Left cardiac atrium (tissue), 4 donors: ENCODE measurements at places on chromosomes 11 and 22. TPM values are rescaled to one million over a fixed set of nuclear protein-coding genes. Genes with fewer than 3 reads are reported as not detected.

The FGF19 gene
- total RNA-seq: not detected

The B3GAT3 gene
- 22.4 TPM for total RNA-seq

The RAC2 gene
- total RNA-seq: 12.5 TPM

The FIBIN gene
- total RNA-seq: 14.3 TPM

The ANO9 gene
- total RNA-seq: 1.6 TPM

The SMTNL1 gene
- not detected for total RNA-seq

The CHRM1 gene
- not detected for total RNA-seq

The STX3 gene
- total RNA-seq: 10.6 TPM

GRCh38 chr11:84930863-84931262 lies 696.3 kb downstream of the DLG2 start:
- DNase-seq: no peak

GRCh38 chr11:57778318-57779037 lies 16.9 kb downstream of the CTNND1 start:
- DNase-seq: peak; percentile 94

DNA sequence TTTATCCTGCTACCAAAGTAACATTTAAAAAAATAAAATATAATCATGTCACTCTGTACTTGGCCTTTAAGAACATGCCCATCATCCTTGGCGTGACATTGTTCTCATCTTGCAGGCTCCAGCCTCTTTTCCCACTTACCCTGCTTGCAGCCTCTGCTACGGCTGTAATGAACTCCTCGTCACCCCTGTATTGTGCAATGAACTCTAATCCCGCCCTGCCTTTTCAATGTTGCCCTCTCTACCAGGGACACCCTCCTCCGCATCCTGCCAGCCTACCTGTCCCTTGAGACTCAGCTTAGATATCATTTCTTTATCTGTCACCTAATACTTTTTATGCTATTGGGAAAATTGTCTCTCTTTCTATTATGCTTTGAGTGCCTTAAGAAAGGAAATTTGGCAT lies 12.6 kb upstream of the MMP20 start:
- DNase-seq: no peak

DNA sequence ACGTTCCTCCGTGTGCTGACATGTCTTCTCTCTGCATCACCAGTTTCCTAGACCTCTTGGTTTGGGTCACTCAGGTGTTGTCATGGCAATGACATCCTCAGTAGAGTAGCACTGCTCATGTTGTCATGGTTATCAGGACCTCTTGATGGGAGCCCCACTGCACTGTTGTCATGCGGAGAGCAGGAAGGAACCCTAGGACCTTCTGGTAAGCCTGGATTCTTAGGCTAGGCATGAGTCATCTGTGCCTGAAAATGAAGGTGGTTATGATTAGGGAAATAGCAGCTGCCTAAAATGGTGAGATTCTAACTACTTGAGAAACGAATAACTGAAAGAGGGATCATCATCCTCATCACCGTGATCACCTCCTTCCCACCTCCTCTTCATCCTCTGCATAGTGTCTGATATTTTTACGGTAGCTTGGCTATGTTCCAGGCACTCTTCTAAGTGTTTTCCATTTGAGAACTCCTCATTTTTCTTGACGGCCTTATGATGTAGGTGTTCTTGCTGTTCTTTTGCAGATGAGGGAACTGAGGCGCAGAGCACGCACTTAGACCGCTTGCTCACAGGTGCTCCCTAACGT lies 858.4 kb downstream of the NTM start:
- DNase-seq: no peak

- no peak for DNase-seq
These were observed 14.9 kb upstream of the ADA2 start for GRCh38 chr22:17234144-17234623.

DNA sequence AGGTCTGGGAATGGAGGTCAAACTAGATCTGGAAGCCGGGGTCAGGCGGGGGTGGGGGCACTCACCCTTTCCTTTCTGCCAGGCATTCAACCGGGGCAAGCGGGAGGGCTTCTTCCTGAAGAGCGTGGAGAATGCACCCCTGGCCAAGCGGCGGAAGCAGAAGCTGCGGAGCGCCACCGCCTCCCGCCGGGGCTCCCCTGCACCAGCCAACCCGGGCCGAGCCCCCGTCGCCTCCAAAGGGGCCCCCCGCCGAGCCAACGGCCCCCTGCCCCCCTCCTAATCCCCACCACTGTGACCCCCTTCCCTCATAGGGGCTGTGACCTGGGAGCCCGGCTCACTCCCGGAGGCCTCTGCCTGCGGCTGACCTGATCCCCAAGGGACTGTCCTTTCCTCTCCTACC lies 12.2 kb downstream of the RPS6KA4 start:
- no peak for DNase-seq

DNA sequence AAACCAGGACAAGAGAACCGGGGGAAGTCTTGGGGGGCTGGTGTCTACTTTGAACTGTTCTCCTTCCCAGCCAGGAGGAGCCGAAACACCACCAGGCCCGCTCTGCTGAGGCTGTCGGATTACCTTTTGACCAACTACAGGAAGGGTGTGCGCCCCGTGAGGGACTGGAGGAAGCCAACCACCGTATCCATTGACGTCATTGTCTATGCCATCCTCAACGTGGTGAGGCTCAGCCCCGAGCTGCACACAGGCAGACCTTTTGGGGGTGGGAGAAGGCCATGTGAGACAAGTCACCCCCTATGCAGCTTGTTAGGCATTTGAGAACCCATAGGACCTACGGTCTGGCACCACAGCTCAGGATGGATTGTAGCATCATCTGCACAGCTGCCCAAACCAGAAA lies 2.8 kb downstream of the HTR3A start:
- no peak for DNase-seq

GRCh38 chr22:17217179-17217578 lies 2.1 kb downstream of the ADA2 start:
- no peak for DNase-seq

DNA sequence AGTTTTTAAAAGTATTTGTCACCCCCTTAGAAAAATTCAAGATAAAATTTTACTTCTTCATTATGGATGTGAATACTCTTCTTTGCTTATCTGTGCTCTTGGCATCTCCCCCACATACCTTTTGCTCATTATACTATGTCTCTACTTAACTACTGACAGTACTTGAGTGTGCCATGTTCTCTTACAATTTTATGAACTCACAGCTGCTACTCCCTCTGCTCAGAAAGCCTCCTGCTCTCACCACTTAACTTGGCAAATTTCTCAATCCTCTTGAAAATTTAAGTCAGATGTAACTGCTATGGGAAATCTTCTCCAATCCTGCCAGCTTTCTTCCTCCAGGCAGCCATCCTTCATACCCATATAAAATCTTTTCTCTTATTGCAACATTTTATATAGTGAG lies 163.4 kb downstream of the CNTN5 start:
- no peak for DNase-seq

DNA sequence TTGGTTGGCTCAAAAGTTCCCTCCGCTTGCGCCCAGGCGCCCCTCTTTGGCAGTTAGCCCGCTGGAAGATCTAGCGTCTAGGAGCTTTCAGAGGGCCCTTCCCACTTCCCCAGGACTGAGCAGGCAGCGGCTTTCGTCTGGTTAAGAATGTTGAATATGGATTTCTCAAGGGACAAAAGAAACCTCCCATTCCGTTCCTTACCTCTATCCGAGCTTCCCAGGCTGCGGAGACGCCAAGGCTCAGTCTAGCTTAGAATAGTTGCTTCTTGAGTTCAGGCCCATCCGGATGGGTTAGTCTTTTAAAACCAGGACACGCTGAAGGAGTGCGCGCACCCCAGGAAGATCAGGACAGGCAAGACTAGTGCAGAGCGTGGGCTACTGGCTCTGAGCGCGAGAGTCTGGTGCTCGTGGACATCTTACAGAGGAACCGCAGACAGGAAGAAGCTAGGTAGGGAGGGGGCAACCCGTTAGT lies 1.6 kb downstream of the NELL1 start:
- DNase-seq: no peak

- DNase-seq: peak; percentile 76
These were observed 6.0 kb downstream of the PKNOX2 start for GRCh38 chr11:125170510-125171031.

DNA sequence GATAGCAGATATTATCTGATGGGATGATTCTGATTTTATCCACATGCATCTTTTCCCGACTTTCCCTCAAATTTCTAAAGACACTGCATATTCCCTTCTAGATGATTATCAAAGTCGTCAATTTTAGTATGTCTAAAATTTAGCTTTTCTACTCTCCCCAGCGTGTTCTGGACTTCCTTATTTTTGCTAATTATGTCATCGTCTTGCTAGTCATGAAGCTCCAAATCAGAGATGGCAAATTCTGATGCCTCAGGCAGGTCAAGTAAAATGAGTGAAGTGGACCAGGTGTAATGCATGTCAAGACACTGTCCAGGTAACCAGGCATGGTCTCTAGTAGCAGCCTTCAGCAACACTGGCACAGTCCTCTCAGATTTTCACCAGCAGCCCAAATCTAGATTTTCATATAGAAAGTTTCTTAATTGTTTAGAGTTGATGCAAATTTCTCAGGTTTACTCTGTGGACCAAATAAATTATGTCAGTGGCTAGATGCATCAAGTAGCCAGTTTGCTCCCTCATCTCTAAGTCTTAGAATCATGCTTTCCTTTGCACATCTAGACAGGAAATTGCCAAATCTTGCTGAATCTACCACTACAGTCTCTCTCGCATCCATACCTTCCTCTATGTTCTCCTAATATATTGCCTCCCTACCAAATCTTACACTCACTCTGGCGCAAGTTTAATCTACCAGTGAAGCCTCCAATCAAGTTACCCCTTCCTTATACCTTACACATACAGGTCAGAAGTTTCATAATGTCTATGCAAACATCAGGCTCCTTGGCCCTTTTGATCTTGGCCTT lies 10.6 kb downstream of the HSD17B12 start:
- DNase-seq: no peak

DNA sequence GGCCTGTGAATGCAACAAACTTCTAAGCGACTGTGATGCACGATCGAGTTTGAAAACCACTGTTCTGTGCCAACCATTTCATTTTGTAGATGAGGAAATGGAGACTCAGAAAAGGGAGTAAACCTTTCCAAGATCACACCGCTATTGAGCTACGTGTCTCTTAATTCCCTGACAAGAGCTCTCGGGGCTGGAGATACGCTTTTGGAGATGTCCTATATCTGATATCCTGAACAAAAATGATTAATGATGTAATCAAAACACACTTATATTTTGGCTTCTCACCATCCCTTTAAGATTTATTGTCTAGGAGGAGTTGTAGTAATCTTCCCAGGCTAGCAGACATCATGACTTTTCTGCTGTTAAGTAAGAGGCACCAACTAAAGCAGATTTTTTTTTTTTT lies 1.7 kb upstream of the PARVA start:
- no peak for DNase-seq

DNA sequence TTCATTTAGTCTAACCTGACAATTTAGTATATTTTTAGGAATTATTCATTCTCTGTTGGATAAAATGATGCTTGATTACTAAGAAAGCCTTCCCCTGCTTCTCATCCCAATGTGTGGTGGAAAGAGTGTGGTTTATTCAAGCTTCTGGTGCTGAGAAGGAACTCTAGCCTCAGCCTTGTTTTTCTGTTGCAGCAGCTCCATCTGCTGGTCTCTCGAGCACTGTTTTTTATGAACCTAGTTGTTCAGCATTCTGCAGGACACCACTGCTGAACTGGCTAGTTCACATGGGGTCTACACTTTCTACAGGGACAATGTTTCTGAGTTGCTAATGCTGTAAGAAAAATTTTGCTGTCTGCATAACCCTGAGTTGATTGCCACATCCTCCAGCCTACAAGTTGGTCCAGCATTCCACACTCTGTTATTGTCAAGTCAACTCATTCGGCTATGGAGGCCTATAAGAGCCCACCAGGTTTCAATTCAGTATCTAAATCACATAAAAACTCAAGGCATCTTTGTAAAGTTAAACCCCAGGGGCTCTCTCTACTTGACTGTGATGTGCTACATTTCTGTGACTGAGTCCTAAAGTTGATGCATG lies 14.3 kb downstream of the OR2AG2 start:
- DNase-seq: peak; percentile 44

- no peak for DNase-seq
These were observed 10.6 kb upstream of the RELT start for GRCh38 chr11:73365352-73366264.

DNA sequence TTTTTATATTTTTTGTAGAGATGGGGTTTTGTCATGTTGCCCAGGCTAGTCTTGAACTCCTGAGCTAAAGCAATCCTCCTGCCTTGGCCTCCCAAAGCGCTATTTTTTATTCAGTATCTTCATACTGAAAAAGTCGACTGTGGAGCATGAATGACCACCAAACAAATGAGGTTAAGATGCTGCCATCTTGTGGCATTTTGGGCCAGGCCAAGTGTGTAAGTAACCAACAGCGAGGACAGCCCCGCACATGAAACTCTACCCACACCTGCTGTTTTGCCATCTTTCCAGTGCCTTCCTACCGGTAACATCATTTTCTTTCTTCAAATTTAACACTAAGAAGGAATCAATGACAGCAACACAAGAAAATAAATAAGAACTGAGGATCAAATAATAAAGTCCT lies 32.2 kb upstream of the AQP11 start:
- DNase-seq: no peak

DNA sequence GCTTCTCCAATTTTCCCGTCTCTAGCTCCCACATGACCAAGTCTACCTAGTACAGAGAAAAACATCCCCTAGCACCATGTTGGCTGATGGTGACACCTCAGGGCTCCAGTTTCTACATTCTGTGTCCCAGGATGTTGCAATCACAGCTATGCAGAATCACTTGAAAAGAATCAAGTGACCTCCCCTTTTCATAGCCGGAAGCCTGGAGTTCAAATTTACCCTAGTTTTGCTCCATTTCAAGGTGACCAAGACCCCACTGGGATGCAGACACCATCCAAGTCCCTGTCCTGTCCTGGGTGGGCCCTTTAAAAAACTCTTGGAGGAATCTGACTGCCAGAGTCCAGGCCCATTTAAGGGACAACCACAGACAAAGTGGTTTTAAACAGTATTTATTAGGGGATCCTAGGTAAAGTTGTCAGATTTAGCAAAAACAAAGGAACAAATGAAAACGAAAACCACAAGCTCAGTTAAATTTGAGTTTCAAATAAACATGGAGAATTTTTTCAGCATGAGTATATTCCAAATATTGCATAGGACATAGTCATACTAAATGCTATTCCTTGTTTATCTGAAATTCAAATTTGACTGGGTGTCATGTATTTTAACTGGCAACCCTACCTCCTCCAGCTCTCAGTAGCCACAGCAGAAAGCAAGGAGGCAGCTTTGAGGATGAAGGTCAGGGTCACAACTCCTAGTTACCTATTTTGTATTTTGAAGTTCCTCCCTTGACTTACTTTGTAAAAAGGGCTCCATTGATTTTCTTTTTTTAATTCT lies 52.4 kb downstream of the MIAT start:
- DNase-seq: no peak

- no peak for DNase-seq
These were observed 32.5 kb upstream of the NUCB2 start for GRCh38 chr11:17244046-17244445.

- no peak for DNase-seq
These were observed 710 bp upstream of the THY1 start for GRCh38 chr11:119423509-119424254.

- DNase-seq: no peak
These were observed 31.2 kb downstream of the KCNJ4 start for GRCh38 chr22:38423512-38424503.
